ENCODE measurements at places on chromosomes 6 and 20. TPM values are rescaled to one million over a fixed set of nuclear protein-coding genes. Genes with fewer than 3 reads are reported as not detected.

DNA sequence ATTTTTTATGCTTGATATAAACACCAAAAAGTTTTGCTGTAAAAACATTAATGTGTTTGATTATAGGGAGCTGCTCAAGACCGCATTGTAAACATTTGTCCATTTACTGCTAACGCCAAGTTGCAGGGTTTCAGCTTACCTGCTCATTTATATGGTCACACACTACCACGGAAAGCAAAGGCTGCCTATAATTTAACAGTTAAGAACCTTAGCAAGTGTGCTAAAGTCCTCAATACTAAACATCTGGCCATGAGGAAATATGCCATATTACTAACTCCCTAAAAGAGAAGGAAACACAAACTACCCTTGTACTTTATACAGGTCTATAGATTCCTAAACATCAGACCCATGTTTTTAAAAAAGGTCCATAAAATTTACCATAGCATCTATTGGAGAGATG lies 129.5 kb downstream of the ASCC3 start:
- DNase-seq, result no peak

The KCNK17 gene
- not detected for total RNA-seq

DNA sequence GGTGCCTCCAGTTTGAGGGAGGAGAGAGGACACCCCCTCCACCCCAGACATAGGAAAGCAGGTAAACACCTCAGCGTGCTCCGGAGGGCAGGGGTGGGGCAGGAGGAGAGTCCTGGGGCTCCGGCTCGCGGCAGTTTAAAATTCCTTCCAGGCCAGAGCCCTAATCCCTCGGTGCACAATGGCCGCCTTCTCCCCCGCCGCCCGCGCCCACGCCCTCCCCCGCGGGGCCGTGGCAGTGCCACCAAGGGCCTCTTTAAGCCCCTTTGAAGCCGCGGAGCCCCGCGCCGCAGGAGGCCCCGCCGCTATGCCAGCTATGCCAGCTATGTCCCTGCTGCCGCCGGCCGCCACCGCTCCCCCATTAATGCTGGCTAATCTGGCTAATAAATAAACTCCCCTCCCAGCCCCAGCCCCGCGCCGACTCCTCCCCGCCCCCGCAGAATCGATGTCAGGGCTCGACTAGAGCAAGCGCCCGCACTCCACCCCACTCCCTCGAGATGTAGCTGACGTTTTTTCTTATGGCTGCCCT lies 125.1 kb downstream of the MRPL14 start:
- DNase-seq, result no peak

The MMP24 gene
- total RNA-seq, result 0.08 TPM

The TFAP2C gene
- total RNA-seq, result 34.8 TPM

GRCh38 chr6:135052939-135053338 lies 1.7 kb downstream of the HBS1L start:
- DNase-seq, result no peak

DNA sequence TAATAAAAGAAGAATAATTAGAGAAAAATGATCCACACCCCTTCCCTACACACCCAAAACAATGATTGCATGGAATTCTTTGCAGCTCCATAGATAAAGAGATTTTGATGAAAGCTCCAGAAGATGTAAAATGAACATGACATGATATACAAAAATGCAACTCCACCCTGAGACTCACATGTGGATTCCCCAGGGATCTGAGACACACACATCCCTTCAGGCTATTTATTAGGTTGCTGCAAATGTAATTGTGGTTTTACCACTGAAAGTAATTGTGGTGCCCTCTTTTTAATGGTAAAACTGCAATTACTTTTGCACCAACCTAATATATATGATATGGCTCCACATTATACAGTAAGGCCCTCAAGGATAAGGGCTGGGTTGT lies 40.4 kb upstream of the TBC1D7 start:
- DNase-seq, result no peak

The SYCP2L gene
- total RNA-seq, result 0.53 TPM

The RGS17 gene
- total RNA-seq, result 1.8 TPM

The PFDN4 gene
- total RNA-seq, result 68.9 TPM

The HLA-DQA2 gene
- total RNA-seq, result not detected

- DNase-seq, result no peak
Observed at GRCh38 chr20:8320306-8320705, 188.2 kb downstream of the PLCB1 start.

GRCh38 chr6:169668203-169668847 lies 33.5 kb downstream of the WDR27 start:
- no peak for DNase-seq

The QRSL1 gene
- 10.6 TPM for total RNA-seq

DNA sequence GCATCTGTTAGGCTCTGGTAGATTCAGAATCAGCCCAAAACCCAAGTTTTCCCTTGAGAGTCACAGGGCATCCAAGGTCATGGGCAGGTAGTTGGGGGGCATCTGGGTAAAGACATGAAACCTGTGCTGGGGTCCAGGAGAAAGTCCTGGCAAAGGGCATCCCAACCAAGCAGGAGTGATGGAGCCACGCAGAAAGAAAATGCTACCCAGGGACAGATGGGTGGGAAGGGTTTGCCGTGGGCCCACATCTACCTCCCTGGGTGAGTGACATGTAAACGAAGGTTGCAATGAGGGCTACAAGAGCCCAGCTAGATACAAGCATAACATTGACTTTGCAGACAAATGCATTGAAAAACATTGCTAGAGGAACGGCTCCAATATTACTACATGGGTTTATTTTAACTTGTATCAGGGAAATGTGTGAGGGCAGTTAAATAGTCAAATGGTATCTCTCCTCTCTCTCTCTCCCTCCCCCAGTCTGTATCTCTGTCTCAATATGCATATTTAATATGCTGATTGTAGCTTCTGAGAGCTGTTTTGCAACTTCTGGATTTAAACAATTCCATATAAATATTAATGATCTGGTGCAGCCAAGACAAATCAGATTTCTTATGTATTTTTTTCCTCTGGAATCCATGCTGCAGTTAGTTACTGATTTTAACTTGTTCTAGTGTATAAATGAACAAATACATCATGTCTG lies 135.7 kb downstream of the SYNDIG1 start:
- DNase-seq, result no peak

DNA sequence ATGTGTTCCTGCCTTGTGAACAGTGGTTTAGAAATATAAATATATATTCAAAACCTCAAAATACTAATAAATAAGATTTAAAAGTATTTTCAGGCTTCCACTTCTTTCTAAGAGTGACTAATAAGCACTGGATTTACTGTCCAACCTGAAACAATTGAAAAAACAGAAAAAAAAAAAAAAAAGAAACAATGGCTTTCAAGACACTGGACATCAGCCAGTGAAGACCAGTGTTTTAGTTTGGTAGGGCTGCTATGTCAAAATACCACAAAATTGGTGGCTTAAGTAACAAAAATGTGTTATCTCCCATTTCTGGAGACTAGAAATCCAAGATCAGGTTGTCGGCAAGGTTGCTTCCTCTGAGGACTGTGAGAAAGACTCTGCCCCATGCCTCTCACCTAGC lies 101.4 kb upstream of the PDE7B start:
- DNase-seq, result no peak

The LST1 gene
- 50.4 TPM for total RNA-seq

DNA sequence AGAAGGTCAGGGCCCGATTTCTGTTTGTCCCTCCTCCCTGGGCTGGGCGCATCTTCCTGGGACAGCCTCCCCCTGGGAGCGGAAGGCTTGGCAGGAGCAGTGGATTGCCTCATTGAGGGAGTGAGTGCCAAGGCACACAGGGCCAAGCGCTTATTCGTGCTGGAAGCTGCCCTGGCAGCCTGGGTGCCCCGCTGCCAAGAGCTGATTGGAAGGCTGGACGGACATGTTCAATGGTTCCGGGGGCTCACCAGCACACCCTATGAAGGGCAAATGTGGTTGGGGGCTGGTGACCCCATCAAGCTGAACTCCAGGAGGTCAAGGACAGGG lies 10.3 kb upstream of the ZNF831 start:
- DNase-seq, result no peak

The PPP1R16B gene
- 2.8 TPM for total RNA-seq

The ZSCAN23 gene
- total RNA-seq, result 0.59 TPM

The SOX18 gene
- 3.8 TPM for total RNA-seq

- DNase-seq, result no peak
Observed at GRCh38 chr6:8750627-8751026, 315.3 kb upstream of the SLC35B3 start.

The MAFB gene
- 39.2 TPM for total RNA-seq

The ANGPT4 gene
- total RNA-seq, result 0.38 TPM

- no peak for DNase-seq
Observed at GRCh38 chr6:104943781-104944180, 13.1 kb upstream of the LIN28B start.

The NR2E1 gene
- total RNA-seq, result not detected
